Activated B cell treated with CpG ODN at 0.5 μM for 24 hours (primary cell): ENCODE measurements at places on chromosomes 12 and 14. TPM values are rescaled to one million over a fixed set of nuclear protein-coding genes. Genes with fewer than 3 reads are reported as not detected.

DNA sequence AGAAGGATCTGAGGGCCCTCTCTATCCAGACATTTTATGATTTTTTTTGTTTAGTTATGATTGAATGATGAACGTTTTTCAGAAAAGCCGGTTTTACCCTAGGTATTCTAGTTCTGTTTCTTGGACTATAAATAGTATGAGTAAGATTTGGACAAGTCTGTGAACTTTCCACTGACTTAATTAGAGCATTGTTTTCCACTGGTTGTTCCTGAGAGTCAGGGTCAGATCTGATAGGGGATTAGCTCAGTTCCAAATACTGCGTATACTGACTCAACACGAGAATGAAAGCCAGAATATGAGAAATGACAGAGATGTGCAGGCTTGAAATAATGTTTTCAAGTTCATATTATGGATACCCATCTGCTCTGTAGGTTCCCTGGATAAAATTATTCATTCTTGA lies 361.6 kb downstream of the AEBP2 start:
- DNase-seq, result no peak
- H3K27me3 ChIP-seq, result no peaks in the 10 kb centered on the region
- no peak overlapping the region for H3K4me3 ChIP-seq
- no peaks in the 10 kb centered on the region for H3K4me1 ChIP-seq

GRCh38 chr14:66383257-66383656 lies 102.9 kb upstream of the CCDC196 start:
- H3K27me3 ChIP-seq, result no peaks in the 10 kb centered on the region
- H3K36me3 ChIP-seq, result no peaks in the 10 kb centered on the region
- H3K4me3 ChIP-seq, result no peak overlapping the region
- H3K4me1 ChIP-seq, result no peaks in the 10 kb centered on the region
- no peak for DNase-seq

DNA sequence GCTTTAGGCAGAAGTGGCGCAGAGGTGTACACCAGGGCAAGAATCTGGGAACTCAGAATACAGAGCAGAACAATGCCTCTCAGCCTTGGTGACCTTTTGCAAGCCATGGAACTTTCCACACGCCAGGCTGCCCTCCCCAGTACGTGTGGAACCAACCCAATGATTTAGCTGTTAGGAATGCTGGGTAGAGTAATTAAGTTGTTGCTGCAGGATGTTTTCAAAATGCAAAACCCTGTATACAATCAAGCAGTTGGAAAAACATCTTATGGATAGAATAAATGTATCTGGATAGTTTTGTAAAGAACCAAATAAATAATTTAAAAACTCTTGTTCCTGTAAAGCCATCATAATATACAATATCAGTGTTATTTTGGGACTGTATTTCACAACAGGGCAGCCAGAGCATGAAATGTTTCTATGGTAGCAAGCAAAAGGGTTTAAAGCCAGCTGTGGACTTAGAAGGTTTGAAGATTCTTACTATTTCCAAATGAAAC lies 19.4 kb downstream of the PPP1R36 start:
- DNase-seq, result no peak
- H3K36me3 ChIP-seq, result no peaks in the 10 kb centered on the region
- peaks cover 6% of the 10 kb centered on the region for H3K27me3 ChIP-seq
- H3K4me3 ChIP-seq, result no peak overlapping the region

DNA sequence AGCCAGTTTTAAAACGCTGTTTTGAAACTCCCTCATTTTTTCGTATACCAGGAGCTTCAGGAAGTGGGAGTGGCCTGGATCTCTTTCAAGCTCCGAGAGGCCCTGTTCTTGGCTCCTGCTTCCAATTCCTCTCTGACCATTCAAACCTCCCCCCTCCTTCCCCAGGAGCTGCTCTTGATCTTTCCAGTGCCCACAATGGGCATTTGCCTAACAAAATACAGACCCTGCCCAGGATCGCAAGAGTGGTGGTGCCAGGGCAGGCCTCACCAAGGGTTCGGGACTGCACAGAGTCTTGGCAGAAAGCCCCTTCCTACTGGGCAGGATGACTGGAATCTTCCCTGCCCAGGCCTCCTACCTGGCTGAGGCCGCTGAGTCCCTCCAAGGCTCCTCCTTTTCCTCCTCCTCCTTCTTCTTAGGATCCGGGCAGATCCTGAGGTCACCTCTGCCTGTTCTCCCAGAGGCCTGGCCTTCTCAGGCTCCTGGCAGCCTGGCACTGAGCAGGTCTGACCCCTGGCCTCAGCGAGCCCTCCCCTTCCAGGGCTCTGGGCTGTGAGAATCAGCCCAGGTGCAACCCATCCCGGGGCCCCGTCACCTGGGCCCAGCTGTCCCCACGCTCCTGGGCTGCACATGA lies 46.9 kb upstream of the NOS1 start:
- no peak overlapping the region for H3K4me3 ChIP-seq
- H3K4me1 ChIP-seq, result no peaks in the 10 kb centered on the region
- H3K27ac ChIP-seq, result no peak overlapping the region
- H3K36me3 ChIP-seq, result no peaks in the 10 kb centered on the region
- H3K27me3 ChIP-seq, result peaks cover 2% of the 10 kb centered on the region

The TOMM20L gene
- 0.37 TPM in 1 of 2 replicates, not detected in the other for total RNA-seq

The ZDHHC22 gene
- total RNA-seq, result not detected in 2 replicates
